ENCODE measurements at places on chromosomes 3 and 15.

DNA sequence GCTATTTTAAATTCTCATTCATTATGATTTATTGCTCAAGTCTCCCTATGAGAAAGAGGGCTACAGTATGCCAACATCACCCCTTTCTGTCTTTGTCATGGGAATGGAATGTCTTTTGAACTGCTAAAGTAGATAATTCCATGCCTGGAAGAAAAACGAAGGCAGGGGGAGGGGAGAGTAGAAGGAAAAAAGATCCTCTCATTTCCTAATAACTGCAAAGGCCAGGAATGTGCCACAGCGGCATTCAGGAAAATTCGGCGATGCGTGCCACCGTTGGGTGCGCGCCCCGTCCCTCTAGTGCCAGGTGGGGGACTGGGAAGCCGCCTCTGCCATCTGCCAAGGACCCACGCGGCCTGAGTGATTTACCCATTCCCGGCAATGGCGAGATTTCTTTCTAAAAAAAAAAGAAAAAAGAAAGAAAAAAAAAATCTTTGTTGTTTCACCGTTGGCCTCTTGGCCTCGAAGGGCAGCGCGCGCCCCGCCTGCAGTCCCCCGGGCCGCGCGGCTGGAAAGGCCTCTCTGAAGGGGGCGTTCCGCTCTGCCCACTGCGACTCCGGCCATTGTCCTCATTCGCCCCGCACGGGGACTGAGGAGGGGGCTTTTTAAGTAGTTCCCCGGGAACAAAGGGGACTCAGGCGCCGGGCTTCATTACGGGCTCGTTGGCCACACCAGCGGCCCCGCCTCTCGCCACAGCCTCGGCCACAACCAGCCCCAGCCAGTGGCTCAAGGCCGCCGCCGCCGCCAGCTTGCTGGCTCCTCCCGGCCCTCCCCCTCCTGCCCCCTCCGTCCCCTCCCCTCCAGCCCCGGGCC is 54.5 kb downstream of the CPN2 start:
- no peak for DNase-seq

- DNase-seq, result no peak
Measured at GRCh38 chr15:62848632-62849050, 193.9 kb upstream of the TPM1 start.

DNA sequence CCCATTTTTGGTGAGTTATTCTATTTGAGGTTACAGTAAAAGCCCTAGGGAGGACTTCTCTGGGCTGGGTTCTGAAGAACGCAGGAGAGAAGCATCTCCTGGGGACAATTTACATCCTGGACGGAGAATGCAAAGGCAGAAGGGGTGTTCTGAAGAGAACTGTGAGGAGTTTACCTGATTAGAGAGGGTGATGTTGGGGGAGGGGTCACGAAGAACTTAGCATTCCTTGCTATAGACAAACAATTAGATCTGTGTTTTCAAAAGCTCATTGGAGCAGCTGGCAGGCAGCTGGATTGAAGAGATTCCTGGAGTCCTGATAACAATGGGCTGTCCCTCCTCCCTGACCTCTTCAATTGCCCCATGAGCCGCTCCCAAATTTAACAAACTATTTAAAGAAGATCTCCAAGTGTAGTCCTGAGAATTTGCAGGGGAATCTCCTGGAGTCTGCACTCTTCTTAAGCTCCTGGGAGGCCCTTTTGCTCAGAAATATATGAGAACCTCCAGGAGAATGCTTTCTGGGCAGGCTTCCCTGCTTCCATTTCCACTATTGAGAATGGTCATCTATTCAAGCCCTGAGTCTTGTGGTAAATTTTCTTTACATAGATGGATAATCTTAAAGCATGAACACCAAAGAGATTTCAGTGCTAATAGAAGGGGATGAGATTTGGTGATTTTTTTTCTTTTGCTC is 55.3 kb downstream of the ARHGAP31 start:
- no peak for DNase-seq

DNA sequence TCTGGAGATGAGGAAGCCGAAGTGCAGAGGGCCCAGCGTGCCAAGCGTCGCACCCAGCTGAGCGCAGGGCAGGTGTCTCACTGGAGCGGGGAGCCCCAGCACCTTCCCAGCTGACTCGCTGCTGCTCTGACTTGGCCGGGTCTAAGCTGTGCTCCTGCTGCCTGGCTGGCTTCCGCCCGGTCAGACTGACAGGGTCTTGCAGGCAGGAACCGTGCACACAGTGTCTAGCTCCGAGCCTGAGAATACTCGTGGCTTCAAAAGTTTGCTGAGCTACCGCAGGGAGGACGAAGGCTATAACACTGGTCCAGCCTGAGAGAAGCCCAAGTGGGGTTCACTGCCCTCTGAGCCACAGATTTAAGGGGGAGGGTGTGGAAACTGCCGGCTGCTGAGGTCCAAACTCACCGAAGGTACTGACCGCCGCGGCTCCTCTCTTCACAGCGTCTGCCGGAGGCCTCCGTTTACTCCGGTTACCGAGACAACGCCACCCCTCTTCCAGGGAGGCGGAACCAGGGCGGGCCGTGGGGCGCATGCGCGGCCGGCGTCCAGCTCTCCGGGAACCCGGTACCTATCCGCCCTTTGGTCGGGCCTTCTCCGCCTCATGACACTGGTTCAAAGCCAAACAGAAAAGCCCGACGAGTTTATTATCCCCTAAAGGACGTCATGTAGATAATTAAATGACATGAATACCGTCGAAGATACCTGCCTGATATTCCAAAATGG is at the start of gene CFAP44:
CFAP44 (minus strand) TSS at position 443 of the 720 bp plus-strand sequence. CDS start 7,829 bp downstream, outside the sequence.
- no peak for DNase-seq

GRCh38 chr3:114460459-114460858 is 166.6 kb downstream of the TIGIT start:
- DNase-seq, result no peak
